ENCODE measurements at places on chromosomes 1 and 21.

DNA sequence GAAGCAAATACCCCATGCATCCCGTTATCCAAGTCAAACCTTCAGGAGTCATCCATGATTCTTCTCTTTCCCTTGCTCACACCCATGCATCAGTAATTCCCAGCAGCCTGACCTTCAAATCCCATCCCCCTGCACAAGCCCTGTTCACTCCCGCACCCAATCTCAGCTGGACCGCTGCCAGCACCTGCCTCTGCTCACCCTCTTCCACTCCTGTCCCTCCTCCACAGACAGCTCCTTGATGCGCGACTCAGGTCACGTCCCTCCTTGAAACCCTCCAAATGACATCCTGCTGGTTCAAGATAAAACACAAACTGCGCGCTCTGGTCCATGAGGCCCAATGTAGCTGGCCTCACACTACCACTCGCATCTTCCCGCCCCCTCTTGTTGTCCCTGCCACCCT lies 43.4 kb upstream of the MPZL1 start:
- DNase-seq, result no peak

- no peak for DNase-seq
These were observed 366.9 kb downstream of the TGFB2 start for GRCh38 chr1:218711884-218712674.

DNA sequence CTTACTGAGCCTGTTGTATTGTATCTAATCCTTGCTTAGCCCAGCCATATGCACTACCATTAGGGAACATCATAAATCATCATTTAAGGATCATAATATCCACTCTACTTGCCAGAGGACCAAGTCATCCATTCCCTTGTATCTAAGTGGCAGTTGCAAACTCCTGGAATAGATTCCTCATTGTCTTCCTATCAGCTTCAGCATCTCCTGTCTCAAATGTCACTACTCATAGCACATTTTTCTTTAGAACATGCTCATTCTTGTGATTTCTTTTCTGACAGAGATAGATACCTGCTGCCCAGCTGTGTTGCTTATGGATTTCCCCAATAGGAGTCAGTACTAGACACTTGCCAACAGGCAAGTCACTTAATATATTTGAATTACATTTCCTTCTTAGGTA lies 84.3 kb downstream of the OLFML3 start:
- DNase-seq, result no peak

DNA sequence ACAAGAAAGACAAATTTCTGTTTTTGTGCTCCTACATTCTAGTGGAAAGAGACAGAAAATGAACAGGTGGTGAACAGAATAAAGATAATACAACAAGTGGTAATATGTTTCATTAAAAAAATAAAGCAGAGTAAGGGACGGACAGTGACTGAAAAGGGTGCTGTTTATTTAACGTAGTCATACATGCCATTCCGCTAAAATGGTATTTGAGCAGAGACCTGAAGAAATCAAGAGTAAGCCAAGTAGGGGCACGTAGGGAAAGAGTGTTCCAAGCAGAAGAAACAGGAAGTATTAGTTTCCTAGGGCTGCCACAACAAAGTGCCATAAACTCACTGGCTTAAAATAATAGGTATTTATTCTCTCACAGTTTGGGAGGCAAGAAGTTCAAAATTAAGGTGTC lies 65.6 kb upstream of the KCTD3 start:
- no peak for DNase-seq

GRCh38 chr1:164470996-164471395 lies 88.0 kb upstream of the PBX1 start:
- DNase-seq, result no peak

GRCh38 chr1:212595787-212596714 lies 12.5 kb upstream of the ATF3 start:
- DNase-seq, result no peak

GRCh38 chr1:232472485-232473041 lies 157.4 kb downstream of the SIPA1L2 start:
- no peak for DNase-seq

- no peak for DNase-seq
These were observed 16.4 kb upstream of the RAB29 start for GRCh38 chr1:205791568-205792180.

DNA sequence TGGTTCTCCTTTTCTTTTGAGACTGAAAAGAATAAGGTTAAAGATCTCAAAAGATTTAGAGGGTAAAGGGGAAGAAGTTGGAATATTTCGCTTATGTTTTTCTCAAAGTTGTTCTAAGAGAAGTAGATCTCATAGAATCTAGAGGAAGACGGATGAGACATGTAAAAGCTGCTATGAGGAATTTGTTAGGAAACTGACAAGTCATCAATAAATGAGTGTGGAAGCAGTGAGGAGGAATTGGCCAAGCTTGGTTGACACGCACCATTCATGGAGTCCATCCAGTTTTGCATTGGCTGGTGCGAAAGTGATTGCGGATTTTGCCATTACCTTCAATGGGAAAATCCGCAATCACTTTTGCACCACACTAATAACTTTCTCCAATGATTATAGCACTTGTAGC lies 20.0 kb downstream of the SLAMF6 start:
- DNase-seq, result no peak

DNA sequence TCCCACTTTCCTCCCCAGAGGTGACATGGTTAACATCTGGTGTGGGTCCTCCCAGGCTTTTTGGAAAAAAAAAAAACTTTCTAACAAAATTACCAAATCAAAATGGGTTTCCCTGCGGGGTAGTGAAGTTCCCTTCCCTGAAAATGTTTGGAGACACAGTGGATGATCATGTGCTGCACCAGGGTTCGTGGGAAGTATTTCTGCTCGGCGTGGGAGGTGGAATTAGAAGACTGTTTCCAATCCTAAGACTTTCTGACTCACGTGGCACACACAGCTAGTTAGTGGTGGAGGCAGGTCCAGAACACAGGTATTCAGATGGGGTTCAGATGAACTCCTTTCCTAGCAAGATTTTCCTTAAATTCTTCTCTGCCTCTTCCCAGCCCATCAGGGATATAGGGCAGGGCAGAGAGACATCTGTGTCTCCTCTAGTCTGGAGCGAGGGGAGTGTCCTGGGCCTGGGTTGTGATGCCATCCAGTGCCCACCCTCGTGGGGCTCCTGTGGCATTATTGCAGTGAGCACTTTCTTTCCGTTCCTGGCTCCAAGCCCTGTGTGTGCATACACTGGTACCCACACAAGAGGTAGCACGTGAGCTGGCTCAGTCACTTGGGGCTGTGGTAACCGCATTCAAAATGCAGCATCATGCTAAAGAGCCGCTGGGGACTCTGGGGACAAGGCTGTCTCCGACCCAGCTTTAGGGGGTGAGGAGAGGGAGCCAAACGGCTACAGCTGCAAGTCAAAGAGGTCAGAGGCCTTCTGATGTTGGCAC lies 27.5 kb downstream of the KCNC4 start:
- DNase-seq, result no peak

GRCh38 chr1:70656361-70656760 lies 245.3 kb downstream of the CTH start:
- no peak for DNase-seq

DNA sequence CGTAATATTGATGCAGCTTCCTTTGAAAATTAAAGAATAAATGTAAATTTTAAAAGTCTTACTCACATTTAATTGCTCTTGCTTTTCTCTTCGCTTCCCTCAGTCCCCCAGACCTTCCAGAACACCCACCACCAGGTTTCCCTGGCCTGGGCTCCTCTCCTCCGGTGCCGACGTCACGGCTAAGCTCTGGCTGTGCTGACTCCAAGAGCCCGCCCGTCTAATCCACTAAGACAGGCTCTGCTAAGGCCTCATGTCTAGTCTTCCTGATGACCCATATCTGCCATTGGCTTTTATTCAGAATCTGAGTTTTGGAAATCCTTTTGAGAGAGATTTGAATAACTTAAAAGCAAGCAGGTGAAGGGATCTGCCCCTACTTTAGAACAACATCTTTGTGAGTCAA lies 53.9 kb upstream of the NADK start:
- no peak for DNase-seq

DNA sequence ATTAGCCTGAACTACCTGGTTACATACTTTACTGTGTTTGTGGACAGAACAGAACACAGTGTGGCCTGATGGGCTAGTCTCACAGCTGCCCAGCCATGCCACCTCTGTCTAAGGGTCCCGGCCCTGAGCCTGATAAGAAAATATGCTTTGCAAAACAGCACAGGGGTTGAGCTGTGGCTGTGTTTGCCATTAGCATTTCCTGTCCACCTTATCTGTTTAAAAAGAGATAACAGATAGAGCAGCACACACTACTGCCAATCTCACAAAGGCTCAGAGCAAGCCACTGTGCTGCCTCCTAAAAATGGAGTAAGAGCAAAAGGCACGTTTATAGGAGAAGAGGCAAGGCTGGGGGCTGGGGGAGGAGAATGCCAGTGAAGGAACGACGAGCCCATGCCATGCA lies 95.0 kb downstream of the SUSD4 start:
- DNase-seq, result no peak

DNA sequence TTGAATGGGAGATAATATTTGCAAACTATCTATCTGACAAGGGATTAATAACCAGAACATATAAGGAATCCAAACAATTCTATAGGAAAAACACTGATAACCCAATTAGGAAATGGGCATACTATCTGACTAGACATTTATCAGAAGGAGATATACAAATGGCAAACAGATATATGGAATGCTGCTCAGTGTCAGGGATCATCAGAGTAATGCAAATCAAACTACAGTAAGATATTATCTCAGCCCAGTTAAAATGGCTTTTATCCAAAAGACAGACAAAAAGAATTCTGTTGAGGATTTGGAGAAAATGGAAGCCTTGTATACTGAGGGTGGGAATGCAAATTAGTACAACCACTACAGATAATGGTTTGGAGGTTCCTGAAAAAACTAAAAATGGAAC lies 758.0 kb upstream of the B3GALT2 start:
- DNase-seq, result no peak

GRCh38 chr1:44483089-44483874 lies 78.2 kb downstream of the RNF220 start:
- DNase-seq, result no peak

- no peak for DNase-seq
These were observed 56.6 kb downstream of the RYR2 start for GRCh38 chr1:237098541-237098940.

DNA sequence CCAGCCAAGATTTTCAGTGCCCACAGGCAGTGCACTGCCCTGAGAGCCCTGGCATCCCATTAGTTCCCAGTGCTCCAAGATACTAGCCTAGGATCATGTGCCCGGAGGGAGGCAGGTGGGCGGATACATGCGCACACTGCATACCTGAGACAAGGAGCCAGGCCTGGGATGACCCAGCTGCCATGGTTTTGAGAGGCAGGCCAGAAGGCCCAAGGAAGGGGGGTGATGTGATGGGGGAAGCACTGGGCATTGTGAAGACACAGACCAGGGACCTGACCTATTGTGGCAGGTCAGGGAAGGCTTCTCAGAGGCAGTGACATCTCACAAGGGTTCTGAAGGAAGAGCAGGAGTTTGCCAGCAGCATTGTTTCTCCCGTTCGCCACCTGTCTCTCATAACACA lies 3.6 kb downstream of the ZC3H12A start:
- no peak for DNase-seq

DNA sequence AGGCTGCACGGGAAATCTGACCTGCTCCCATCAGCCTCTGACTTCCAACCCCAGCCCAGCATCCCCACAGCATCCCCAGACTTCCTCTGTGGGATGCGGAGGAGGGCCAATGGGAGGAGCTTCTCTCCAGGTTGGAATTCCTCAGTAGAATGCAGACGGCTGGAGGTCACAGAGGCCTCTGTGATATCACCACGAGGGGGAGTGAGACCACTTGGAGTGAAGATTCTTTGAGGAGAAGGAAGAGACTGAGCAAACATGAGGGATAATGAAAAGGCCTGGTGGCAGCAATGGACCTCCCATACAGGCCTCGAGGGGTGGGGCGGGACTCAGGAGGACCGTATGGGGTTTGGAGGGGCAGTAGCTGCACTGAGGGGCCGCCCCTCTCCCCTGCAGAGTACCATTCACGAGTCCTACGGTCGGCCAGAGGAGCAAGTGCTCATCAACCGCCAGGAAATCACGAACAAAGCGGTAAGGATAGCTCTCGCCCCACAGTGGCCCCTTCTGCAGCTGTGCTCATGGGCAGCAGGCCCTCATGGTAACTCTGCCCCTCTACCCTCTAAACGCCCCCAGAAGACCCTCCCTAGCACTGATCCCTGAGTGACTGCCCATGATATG lies at the start of gene CATSPER4:
TSS of gene CATSPER4 (plus strand) at position 230 of the 615 bp plus-strand sequence. CDS start at position 256, 26 bp downstream.
- no peak for DNase-seq

- no peak for DNase-seq
These were observed 10.4 kb downstream of the EMC1 start for GRCh38 chr1:19240673-19241538.

DNA sequence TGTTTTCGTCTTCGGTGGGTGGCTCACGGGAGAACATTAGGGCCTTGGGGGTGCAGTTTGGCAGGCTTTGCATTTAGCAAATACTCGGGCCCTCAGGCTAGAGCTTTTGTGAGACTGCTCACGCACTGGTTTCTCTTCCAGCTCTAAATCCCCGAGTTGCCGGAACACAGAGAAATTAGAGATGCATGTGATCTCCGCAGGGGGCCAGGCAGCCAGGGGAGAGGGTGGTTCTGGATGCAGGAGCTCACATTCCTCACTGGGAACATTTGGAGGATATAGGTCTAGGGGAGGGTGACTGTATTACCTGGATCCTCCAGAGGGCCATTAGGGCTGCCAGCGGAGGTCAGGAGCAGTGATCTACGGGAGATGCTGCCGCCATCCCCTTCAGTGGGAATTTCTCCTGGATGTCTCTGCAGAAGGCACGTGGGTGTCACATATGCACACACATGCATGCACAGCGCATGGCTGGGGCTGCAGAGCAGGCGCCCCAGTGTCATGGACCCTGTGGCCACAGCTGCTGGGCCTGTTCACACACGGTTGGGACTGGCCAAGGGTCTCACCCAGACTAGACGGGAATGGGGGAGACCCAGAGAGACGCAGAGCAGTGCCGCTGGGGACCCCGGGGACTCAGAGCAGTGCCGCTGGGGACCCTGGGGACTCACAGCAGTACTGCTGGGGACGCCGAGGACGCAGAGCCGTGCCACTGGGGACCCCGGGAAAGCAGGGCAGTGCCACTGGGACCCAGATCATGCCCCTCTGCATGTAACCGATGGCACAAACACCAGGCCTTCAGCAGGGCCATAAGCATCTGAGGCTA lies 258.7 kb downstream of the CAMTA1 start:
- no peak for DNase-seq

Measured in omental fat pad (tissue), 4 donors.